AG04450 (cell line): ENCODE measurements at places on chromosomes 7 and 10.

DNA sequence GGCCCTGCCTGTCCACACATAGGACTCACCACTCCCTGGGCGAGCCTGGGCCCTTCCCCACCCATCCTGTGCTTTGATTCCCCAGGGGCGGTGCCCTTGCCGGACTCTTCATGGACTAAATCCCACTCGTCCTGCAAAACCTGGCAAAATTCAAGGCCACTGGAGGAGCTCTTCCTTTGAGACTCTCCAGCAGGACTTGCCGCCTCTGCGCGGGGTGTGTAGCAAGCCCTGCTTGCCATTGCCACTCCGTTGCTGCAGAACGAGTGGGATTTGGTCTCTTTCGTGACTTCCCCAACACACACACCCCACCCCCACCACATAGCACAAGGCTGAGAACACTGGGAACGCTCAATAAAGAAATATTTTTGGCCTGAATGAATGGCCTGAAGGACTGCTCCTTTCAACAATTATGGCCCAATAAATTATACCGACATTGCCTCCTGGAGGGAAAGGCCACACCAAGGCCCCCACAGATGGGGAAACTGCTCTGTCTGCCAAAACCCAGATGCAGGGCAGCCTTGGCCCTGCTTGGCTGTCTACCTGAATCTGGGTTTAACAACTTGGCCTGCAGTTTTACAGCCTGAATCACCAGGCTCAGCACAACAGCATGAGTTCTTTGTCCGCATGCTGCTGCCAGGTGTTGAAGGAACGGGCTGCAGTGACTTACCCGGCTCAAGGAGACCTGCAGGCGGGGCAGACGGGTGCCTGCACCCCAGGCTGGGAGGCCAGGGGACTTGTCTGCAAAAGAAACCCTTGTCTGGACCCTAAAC lies 72.8 kb upstream of the KAT6B start:
- DNase-seq, result no peak

DNA sequence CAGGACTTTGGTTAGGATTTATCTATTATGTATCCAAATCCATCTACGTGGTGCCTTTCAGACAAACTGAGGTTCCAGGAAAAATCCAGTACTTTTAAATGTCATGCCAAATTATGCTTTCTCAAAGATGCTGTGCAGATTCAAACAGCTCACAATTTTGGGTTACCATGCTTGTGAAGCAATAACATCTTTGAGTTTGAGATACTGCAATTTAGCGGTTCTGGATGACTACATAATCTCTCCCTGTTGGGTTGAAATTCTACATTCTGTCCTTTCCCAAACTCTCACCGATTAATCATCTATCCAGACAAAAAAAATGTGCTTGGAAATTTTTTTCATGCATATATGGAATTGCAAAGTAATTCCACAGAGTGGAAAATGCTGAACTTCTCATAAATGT lies 3.5 kb downstream of the RHOBTB1 start:
- no peak for DNase-seq

- no peak for DNase-seq
Observed at GRCh38 chr7:44188480-44189225, 586 bp downstream of the GCK start.

GRCh38 chr7:37052705-37053104 lies 328.4 kb upstream of the AOAH start:
- no peak for DNase-seq

DNA sequence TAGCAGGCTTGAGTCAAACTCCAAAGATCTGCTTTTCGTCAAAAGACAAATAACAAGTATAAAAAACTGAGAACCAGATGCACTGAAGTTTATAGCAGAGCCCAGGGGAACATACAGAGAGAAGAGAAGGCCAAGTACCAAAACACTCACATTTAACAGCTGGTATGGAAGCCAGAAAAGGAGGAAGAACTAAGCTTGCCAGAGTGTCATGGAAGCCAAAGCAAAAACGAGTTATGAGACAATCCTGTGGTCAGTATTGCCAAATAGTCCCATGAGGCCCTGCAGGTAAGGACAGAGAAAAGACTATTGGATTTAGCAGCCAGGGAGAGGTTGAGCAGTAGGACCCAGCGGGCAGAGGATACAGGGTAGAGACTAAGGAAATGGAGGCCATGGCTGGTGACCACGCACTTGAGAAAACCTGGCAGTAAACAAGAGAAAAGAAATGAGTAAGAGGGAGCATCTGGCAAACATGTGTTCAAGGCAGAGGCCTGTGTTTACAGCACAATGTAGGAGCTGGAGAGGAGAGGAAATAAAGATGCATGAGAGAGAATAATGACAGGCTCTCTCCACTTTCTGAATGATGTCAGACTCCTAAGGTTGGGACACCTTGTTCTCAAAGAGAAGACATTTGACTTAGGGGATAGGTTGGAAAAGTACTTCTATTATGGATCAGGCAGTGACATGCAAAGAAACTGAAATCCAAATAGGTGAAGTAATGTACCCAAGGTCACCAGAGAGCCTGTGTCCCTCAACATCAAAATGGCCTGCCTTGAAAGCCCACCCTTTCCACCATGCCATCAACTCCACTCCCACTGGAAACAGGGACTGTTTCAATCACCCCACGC lies 9.1 kb downstream of the CREB3L2 start:
- peak; percentile 93 for DNase-seq

DNA sequence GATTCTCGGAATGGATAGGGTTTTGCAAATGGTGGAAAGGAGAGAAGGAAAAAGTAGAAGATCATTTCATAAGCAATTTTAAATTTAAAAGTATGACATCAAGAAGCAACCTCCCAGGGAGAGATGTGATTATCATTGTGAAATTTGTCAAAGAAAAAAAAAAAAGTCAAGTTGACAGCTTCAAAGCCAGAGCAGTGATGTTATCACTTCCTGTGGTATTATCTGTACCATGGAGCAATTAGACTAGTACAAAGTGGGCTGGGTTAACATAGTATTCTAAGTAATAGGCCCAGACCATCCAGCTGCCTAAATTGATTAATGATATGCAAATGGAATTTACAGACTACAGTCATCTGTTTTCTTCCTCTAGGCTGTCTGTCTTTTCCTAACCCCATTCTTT lies 84.0 kb upstream of the NPY start:
- DNase-seq, result no peak

DNA sequence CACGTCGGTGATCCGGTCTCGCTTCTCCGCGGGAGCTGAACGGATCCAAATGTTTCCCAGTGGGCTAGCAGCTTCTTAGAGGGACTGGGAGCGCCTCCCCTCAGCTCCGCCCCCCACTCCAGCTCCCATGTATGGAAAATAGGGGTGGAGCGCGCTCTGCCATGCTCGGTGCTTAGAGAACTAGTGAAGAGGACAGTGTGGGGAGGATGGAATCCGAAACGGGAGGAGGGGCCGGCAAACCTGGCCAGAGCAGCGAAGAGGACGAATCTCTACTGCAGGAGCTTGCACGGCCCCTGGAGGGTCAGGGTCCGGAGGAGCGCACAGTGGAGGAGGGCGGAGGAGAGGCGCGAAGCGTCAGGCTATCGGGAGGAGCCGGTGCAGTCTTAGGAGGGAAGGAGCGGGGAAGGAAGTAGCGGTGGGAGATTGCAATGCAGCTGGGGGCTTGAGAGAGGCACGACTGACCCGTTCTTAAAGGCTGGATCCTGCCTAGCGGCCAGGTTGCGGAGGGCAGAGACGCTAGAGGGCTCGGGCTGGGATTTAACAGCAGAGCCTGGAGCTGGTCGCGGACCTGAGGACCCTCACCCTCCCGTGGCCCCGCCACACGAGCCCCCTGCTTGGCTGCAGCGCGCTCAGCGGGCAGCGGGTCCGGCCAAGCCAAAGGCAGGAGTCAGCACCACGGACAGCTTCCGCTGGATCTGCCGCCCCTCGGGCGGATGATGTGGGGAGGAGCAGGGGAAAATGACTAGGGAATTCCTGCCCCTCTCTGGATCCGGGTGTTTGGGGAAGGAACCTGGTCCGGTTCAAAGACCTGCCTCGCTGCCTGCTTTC lies at the start of gene PRLHR:
Gene PRLHR (minus strand): TSS at position 51 of the 828 bp plus-strand sequence. CDS start 404 bp downstream, outside the sequence.
- no peak for DNase-seq

DNA sequence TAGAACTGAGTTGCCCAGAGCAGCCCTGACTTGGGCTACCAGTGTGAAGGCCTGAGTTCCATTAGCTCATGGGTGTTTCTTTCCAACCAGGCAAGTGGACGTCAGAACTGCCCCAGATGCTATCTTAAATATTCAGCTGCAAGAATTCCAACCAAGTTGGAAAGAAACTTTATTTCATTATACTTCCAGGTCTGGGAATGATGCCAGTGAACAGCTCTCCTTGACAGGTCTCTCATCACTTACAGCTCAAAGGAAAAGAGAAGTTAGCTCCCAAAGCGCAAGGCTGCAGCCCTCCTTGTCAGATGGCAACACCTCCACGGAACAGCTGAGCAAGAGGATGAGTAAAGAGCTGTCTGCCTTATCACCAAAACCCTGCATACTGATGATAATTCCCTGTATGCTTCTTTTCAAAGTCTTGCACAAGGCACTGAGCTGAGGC lies 255.5 kb upstream of the AOAH start:
- no peak for DNase-seq

- DNase-seq, result no peak
Observed at GRCh38 chr10:11209830-11210181, 192.1 kb downstream of the CELF2 start.

DNA sequence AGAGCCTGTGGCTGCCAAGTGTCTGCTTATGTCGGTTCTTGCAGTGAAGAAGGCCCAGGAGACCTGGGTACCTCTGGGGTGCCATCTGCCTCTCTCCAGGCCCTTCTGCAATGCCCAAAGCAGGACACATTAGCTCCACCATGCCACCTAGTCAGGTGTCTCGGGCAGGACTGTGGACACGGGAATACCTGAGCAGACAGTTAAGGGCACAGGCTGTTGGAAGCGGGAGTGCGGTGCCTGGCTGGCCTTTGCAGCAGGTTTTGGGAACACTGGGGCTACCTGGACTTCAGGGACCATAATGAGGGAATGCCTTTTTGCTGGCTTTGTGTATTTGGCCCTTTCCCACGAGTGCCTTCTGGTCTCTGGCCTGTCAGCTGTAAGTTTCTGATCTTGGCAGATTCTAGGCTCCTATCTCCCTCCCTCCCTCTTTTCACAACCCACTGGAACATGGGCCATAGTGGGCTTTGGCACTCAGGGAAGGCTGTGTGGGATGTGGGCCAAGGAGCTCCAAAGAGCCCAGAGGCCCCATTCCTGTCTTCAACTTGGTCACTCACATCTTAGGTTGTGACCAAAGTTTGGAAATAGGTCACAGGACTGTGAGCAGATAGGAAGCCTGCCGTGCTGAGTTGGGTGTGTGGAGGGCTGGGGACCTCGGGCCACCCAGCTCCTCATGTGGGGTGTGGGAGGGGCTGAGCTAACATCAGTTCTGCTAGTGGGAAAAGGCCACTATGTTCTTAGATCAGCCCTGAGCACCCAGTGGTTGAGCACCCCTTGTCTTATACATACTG lies 41.5 kb upstream of the CXCL12 start:
- no peak for DNase-seq

- peak; percentile 94 for DNase-seq
Observed at GRCh38 chr7:13981070-13981469, 8.4 kb downstream of the ETV1 start.

GRCh38 chr7:81005254-81005653 lies 86.4 kb upstream of the SEMA3C start:
- DNase-seq, result no peak

DNA sequence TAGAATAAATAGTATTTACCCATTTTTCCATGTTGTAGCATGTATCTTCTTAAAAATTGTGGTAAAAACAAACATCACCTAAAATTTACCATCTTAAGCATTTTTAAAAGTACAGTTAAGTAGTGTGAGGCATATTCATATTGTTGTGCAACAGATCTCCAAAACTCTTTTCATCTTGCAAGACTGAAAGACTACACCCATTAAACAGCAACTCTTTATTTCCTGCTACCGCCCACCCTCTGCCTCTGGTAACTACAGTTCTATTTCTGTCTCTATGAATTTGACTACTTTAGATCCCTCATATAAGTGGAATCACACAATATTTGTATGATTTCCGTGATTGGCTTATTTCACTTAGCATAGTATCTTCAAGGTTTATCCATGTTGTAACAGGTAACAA lies 40.0 kb upstream of the AGBL3 start:
- no peak for DNase-seq

DNA sequence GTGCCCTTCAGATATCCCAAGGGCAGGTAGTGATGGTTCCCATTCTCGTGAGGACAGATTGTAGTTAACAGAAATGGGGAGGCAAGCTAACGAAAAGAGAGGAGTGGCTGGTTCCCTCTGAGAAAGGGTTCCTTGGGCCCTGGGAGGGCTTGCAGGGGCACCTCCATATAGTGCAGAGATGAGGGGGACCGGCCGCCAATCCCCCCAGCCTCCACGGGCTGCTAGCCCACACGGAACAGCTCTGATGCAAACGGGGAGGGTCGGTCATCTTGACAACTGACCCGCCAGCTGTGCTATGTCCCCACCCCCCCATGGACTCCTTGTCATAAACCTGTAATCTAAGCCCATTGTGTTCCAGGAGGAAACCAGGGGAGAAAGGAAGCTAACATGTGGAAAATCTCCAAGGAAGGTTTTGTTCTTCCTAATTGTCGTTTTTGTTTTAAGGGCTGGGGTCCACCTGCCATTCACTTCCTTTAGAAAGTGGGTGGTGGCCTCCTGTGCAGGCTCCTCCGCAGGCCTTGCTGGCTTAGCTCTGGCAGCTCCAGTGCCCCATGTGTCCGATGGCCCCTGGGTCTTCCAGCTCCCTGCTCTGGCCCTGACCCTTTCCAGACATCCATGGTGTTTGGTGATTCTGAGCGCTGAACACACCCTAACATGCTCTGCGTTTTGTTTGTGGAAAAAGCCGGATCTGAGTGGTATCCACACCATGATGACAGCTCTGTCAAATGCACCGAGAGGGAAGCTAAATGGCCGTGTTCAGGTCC lies 15.9 kb downstream of the ADCY1 start:
- no peak for DNase-seq

DNA sequence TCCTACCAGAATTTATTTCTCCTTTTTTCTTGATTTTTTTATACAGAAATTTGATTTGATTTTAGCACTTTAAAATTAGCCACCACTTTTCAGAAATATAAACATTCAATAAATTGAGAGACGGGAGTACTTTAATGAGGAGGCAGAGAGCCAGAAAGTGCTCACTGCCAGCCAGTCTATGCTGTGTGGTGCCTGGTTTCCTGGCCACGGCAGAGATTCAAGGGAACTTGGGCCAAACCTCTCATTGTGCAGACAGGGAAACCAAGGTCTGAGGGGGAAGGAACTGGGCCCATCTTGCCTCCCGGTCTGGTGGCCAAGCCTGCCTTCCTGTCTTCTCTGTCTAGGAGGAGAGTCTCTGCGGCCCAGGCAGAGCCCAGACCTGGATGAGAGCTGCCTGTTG lies 25.9 kb downstream of the ADAMTS14 start:
- no peak for DNase-seq

- DNase-seq, result no peak
Observed at GRCh38 chr7:140159497-140159896, 17.3 kb downstream of the KDM7A start.

GRCh38 chr10:124624466-124624865 lies 119.7 kb downstream of the FAM53B start:
- DNase-seq, result no peak

DNA sequence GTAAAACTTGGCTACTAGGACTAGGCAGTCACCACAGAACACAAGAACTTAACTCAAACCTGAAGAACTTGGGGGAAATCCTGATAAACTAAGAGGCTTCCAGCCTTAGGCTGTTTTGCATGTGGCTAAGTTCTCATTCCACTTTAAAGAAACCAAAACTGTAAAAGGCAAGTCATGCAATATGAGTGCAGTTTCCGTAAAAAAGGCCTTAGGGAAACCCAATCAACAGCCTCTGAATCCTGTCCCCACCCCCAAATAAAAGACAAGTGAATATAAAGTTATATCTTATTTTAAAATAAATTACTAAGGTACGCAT lies 95.1 kb downstream of the USP6NL start:
- no peak for DNase-seq
